ENCODE measurements at places on chromosomes 11 and 22.
A peak's percentile ranks its signal among the peaks of the same experiment; 100 is the strongest.

DNA sequence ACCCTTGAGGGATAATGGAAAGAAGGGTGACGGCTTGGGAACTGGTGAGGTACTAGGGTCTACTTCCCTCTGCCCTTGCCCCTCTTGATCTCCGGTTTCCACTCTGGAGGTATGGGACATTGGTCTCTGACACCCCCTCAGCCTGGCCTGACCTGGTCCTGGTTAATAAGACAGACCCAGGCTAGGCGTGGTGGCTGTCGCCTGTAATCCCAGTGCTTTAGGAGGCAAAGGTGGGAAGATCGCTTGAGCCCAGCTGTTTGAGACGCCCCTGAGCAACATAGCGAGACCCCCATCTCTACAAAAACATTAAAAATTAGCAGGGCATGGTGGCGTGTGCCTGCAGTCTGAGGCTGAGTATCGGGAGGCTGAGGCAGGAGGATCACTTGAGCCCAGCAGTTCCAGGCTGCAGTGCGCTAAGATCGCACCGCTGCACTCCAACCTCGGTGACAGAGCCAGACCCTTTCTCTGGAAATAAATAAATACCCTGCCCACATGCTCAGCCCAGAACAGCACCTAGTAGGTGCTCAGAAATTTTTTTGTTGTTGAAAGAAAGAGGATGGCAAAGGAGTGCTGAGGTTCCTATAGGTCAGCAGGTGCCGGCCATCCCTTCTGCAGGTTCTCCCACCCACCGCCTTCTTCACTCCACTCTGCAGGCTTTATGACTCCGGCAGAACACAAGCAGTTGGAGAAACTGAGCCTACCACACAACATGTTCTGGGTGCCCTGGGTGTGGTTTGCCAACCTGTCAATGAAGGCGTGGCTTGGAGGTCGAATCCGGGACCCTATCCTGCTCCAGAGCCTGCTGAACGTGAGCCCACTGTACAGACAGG lies 6.3 kb downstream of the BEST1 start:
- no peak for DNase-seq

- no peak for DNase-seq
These were observed 50.7 kb downstream of the CD82 start for GRCh38 chr11:44615913-44616791.

- peak; percentile 40 for DNase-seq
These were observed 19.9 kb upstream of the MUC5B start for GRCh38 chr11:1202776-1203504.

GRCh38 chr11:108852701-108853100 lies 187.8 kb downstream of the DDX10 start:
- no peak for DNase-seq

- DNase-seq, result no peak
These were observed 627.8 kb downstream of the TBC1D22A start for GRCh38 chr22:47390026-47390970.

DNA sequence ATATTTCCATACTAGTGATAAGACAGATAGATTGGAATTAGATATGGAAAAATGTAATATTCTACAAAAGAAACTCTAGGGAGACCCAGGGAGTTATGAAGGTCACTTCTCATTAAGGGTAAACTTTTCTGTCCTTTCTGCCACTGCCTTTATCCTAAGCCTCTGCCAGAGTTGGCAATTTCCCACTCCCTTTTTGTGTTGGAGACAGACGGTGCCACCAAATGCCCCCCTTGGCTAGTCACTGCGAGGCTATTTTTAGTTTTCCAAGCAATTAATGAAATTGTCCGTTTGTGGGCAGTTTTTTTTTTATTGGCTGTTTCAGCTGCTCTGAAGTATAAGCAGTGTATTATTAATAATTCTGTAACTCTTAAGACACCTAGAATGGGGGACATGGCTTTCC lies 67.6 kb upstream of the TENM4 start:
- no peak for DNase-seq

DNA sequence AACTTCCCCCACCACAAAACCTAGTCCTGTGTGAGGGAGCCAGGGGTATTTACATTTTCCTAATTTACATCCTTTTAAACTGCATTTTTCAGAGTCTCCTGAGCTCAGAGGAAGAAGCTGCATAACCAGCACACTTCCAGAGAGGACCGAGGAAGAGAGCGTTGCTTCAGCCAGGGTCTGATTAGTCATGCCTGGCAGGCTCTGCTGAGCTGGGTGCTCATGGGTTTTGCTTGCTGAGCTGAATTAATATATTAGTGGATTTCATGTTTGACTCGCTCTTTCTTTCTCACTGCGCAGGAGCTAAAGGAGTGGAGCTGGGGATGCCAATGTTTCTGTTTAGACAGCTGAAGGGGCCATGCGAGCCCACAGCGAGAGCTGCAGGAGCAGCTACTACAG lies 539.3 kb upstream of the B3GAT1 start:
- no peak for DNase-seq

DNA sequence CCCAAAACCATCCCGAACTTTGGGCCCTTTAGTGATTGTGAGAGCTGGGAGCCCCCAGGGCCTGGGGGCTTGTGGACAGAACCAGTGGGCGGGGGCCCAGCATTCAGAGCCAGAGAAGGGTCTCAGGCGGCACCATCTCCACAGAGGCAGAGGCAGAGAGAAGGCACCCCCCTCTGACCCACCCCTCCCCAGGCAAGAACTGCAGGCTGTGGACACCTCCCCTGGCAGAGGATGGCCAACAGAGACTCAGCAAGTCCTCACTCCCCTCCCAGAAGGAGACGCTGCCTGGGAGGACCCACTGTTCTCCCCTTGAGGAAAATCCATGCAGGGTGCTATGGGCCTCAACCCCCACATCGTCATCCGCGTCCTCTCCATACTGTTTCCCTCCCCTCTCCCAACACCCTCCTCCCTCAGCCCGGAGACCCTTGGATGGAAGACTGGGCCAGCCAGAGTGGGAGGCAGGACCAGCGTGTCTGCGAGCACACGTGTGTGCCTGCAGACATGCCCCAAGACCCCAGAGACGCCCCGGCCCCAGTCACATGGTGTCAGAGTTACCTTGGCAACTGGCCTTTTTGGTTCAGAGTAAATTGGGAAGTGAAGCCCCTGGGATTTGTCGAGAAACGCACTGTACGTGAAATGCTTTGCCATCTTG lies 42.6 kb downstream of the KCNC1 start:
- no peak for DNase-seq

GRCh38 chr11:27726981-27727380 lies 26.7 kb upstream of the BDNF start:
- no peak for DNase-seq

- peak; percentile 33 for DNase-seq
These were observed 28.3 kb downstream of the SLC1A2 start for GRCh38 chr11:35390737-35391682.

GRCh38 chr11:76807206-76807875 lies 24.2 kb downstream of the TSKU start:
- peak; percentile 44 for DNase-seq

GRCh38 chr11:64269540-64270220 lies 14.8 kb downstream of the BAD start:
- peak; percentile 99 for DNase-seq

DNA sequence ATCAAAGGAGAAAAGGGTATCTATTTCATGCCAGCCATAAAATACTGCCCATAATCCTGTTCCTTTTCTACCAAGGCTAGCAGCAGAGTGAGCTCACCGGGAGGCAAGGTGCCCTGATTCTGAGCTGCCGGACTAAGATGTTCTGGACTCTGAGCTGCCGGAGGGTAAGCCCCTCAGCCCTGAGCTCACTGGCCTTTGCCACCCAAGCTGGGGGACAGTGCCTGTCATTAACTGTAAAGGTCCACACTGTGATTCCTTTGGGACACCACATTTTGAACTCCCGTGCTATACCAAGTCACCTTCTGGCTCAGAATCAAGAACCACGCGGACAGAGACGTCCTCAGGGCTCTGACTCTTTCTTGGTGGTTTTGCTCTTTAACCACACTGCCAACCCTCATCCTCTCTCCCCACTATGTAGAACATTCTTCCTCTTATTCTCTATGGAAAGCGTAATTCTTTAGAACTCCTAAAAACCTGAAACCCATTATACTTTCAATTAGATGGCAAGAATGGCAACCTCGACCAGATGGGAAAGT lies 88.4 kb upstream of the BID start:
- no peak for DNase-seq

DNA sequence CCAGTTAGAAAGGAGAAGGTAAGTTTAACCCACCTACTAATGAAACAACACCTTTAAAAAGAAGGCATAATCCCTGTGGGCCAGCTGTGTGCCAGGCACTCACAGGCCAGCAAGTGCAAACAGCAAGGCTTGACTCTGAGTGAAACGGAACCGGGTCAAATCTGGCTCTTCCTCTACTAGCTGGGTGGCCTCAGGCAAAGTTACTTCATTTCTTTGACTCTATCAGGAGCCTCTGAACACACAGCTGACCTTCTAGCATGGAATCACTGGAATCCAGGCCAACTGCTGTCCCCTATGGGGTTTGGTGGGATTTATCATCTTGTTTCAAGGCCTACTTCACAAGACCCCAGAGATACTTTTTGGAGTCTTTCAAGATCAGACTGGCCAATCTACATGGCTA lies 3.3 kb downstream of the RAB38 start:
- no peak for DNase-seq

GRCh38 chr22:19176732-19177131 lies 1.8 kb downstream of the SLC25A1 start:
- no peak for DNase-seq

- no peak for DNase-seq
These were observed 56.9 kb upstream of the RASD2 start for GRCh38 chr22:35483730-35484129.

DNA sequence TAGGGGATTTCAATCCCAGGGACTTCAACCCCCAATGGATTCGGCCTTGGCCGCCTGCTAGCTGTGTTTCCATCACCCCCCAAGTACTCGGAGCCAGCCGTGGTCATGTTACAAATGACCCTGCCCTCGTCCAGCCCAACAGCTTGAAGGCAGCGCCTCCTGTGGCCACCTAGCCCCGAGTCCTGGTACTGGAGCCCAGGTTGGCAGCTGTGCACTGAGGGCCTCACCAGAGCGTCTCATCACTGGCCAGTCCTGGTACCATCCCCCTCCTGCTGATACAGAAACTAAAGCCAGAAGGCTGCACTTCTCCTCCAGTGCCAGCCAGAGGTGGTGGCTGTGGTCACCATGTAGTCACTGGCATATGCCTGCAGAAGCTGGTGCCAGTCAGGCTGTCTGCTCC lies 44.9 kb upstream of the FADD start:
- DNase-seq, result no peak

GRCh38 chr22:38774496-38775166 lies 18.8 kb upstream of the SUN2 start:
- no peak for DNase-seq

GRCh38 chr11:59983212-59983611 lies 19.4 kb downstream of the OOSP4A start:
- DNase-seq, result no peak

DNA sequence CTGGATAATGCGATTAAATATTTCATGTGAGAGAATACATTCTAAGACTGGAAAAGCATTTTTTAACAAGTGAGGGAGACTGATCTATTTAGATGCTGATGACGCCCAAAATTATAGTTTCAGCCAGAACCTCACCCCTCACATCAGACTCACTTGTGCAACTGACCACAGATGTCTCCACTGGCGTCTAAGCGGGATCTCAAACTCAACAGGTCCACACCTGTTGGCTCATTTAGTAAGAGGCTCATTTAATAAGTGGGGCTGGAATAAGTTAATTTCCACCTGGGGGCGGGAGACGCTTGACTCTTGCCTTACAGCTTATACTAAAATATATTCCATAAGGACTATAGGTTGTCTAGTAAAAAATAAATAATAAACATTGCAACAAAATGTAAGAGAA lies 47.5 kb downstream of the MORC2 start:
- no peak for DNase-seq

- no peak for DNase-seq
These were observed 137.0 kb upstream of the ANO3 start for GRCh38 chr11:26194881-26195280.

- DNase-seq, result no peak
These were observed 144.1 kb downstream of the MIAT start for GRCh38 chr22:26801449-26801848.

- no peak for DNase-seq
These were observed 24.7 kb downstream of the PATZ1 start for GRCh38 chr22:31321421-31321820.

Measured in CD4-positive, alpha-beta T cell treated with Interleukin-4 for 4 hours (primary cell).